ENCODE measurements at places on chromosomes 3 and 15.
A peak's percentile ranks its signal among the peaks of the same experiment; 100 is the strongest.

DNA sequence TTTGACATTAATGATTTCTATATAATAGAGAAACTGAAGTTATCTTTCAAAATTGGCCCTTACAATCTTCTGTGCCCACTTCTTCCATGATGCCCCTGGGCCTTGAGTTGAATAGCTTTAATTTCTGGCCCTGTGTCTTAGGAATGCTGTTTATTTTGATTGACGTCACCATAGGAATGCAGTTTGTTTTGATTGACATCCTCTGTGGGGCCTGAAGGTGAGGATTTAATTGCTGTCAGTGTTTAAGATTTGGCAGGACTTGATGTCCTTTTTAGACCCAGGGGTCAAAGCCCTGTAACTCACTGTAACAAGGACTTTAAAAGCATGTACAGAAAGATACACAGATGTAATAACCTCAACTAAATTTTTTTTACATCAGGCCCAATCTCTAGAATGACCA, 83.3 kb downstream of the GLDN start:
- no peak for DNase-seq

DNA sequence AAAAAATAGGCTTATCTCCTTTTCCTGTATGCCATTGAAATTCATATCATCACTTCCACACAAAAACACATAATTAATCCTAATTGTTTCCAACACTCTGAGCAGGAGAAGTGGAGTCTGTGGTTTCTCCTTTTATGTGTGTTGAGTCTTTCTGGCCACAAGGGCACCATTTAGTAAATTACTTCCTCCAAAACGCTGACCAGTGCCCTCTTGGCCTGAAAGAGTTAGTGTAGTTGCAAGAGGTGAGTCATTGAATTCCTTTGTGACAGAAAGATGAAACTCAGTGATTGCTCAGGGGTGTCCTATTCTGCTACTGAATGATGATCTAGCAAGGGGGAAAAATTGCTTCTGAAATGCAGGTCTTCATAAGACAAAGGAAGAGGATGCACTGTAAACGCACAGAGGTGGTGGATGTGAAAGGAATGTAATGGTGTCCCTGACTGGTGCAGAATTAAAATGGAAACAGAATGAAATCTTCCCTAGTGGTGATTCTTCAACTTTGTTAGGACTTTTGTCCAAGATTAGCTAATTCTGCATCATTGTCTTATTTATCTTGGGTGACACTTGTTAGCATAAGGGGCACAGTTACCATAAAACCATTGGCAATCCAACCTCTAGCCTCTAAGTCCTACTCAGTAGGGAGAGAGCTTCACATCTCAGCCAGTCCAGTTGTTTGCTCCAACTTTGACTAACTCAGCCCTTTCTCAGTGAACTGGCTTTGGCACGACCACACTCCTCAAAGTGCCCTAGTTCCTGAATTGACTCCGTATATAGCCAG, 208.4 kb upstream of the NANOGP8 start:
- peak; percentile 69 for DNase-seq

GRCh38 chr15:97189162-97189780, 771.2 kb upstream of the ARRDC4 start:
- no peak for DNase-seq

DNA sequence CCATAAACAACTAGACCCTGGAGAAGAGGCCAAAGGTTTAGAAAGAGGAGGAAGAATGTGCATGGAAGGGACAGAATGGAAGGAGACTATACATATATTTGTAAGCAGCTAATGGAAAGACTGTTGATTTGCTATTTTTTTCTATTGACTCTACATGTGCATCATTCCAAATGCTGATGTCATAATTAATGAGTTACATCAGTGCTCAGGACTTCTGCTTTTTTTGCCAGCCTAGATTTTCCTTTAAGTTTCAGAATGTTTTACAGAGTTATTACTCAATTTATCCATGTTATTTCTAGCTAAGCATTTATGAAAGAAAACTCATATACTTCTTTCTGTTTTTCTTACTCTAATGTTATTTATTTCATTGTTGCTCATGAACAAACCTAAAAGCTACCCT, 62.6 kb upstream of the VGLL3 start:
- no peak for DNase-seq

GRCh38 chr3:153640689-153641665, 479.0 kb downstream of the RAP2B start:
- DNase-seq = no peak

DNA sequence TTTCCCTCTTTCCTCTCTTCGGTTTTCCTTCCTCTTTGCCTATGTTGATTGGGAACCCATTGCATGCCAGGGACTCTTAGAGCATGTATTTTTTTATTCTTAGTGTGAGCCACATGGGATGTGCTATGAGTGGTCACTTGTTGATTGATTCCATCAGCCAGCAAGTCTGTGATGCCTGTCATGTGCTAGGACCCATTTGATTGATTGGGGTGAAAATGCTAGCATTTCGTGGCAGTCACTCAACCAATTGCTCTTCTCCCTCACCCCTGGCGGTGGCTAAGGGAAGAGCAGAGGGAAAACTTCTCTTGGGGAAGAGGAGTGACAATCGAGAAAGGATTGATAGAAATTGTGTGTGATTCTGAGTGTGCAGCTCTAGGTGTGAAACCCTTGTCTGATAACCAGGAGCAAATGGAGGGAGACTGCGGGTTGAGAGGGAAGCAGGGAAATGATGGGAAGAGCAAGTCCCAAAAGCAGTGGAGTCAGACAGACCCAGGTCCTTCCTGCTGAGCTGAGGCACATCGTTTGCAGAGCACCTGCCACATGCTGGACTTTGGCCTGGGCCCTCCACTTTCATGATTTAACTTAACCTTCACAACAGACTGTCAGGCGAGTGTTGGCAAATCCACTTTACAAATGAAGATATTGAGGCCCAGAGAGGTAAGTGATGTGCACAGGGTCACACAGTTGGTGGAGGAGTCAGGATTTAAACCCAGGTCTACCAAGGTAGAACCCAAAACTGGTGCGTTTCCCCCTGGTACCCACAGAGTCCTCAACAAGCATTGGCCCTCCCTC, 40.0 kb downstream of the SLC6A11 start:
- DNase-seq = no peak

- DNase-seq = peak; percentile 3
Observed at GRCh38 chr15:48766196-48766595, 44.7 kb downstream of the CEP152 start.

DNA sequence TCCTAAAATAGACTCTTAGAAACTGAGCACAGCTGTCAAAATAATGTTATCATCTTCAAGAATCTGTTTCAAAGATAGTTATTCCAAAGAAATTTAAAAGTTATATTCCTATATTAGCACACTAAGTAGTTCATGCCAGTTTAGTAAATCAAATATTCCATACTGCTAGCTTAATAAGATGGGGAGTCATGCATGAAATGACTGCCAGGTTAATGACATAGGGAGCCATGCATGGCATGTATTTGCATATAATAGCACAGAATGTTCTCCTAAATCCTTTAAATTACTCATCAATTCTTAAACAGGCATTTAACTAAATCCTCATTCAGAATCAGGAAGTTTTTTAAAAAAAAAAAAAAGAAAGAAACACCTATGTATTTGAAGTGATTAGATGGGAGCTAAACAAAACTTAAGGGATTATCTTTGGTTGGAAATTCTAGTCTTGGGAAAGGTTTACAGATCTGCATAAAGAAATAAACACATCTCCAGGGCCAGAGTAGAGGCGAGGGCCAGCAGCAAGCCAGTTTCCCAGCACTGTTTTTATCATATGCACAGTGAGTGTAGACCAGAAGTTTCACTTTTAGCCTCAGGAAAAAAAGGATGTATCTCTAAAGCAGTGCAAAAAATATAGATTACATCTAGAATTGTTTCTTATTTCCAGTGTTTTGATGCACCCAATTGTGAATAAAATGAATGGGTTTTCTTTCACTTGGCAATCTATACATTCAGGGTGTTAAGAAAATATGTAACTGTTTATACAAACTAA, 366.4 kb upstream of the AGTR1 start:
- DNase-seq = no peak

- DNase-seq = no peak
Observed at GRCh38 chr3:127053979-127054378, 71.1 kb downstream of the PLXNA1 start.

DNA sequence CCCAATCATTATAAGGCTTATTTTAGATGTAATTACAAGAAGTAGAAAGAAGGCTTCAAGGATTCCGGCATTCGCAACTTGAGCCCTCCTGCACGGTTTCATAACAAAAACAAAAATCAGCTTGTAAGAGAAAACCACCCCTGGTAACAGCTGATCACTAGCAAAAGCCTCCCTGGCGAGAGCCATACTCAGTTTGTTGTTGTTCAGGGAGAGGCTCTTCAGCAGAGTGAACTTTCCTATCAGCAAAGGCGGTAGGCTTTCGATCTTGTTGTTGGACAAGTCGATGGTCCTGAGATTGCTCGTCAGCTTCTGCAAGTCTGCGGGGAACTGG, 710 bp downstream of the LRRC57 start:
- DNase-seq = no peak

- no peak for DNase-seq
Observed at GRCh38 chr15:37483779-37484178, 383.4 kb upstream of the MEIS2 start.

DNA sequence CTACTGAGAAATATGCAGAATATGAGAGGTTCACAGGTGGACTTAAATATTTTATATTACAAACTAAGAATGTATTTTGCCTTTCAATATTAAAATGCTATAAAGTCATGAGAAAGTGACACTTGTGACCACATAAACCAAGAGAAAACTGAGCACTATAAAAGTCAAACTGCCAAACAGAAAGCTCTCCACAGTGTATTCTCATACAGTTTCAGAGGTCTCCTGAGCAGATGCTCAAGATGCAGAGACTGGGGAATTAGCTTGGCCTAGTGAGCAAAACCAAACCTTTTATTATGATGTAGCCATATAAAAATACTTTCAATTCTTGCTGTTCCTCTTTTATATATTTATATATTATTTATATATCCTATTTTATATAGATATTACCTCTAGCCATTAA, 227.8 kb downstream of the TBC1D5 start:
- no peak for DNase-seq

DNA sequence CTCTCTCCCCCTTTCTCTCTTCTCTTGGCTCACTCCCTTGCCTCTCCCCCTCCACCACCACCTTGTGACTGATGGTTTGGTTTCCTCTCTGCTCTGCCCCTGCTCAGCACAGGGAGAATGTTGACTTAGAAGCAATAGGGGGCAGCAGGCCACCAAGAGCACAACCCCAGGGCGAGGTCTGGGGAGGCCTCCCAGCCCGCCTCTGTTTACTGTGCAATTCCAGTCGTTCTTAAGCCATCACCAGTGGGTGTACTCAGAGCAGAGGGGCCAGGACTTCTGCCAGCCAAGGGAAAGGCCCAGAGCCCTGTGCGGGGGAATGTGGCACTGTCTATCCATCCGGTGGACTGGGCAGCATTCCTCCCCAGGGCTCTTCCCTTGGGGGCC, 5.7 kb upstream of the APEH start:
- DNase-seq = no peak

GRCh38 chr15:87562203-87562602, 694.3 kb downstream of the NTRK3 start:
- no peak for DNase-seq
